SHP77 treated with DMSO at 0.1 percent for 48 hours (cell line): ENCODE measurements at places on chromosomes 6 and 20.

DNA sequence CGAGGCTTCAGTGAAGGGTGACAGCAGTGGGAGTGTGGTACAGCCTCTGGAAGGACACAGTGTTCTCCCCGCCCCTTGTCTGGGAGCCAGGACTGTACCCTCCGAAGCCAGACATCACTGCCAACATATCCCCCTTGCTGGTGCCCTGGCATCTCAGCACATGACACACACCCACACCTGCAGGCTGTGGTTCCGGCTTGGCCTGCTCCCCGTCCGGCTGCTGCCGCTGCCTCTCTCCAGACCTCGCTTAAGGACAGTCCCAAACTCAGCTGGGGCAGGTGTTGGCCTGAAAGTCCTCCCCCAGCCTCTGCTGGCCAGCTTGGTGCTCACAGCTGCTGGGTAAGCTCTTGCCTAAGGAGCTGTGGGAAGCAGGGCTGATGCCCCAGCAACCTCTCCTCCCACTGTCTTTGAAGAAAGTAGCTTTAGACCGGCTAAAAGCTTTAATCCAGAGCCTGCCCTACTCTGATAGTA, 7.0 kb downstream of the EMILIN3 start:
- DNase-seq = no peak

- DNase-seq = peak; percentile 21
Measured at GRCh38 chr6:157034436-157035230, 257.5 kb downstream of the ARID1B start.

DNA sequence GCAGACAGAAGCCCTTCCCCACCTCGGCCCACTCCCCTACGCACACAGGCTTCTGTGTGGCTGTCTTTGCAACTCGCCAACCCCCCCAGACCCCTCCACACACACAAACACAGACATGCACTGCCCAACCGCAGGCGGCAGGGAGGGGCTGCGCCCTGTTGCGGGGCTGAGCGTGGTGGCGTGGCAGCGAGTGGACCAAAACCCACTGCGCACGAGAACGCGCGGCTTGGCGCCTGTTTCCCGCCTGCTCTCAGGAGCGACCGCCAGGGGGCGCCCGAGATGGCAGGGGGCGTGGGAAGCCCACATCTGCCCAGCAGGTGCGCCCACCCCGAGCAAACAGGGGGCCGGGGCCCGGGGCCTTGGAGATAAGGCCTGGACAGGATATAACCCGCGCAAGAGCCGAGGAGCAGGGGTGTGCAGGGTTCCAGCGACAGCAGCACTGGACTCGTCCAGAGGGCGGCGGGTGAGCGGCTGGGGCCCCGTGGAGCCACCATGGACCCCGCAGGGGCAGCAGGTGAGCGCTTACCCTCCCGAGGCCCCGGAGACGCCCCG, at the start of gene RBPJL:
TSS of gene RBPJL (plus strand) at position 410 of the 552 bp plus-strand sequence. CDS start at position 493, 83 bp downstream.
- no peak for DNase-seq

- DNase-seq = no peak
Measured at GRCh38 chr6:137913434-137913833, 46.4 kb downstream of the TNFAIP3 start.

DNA sequence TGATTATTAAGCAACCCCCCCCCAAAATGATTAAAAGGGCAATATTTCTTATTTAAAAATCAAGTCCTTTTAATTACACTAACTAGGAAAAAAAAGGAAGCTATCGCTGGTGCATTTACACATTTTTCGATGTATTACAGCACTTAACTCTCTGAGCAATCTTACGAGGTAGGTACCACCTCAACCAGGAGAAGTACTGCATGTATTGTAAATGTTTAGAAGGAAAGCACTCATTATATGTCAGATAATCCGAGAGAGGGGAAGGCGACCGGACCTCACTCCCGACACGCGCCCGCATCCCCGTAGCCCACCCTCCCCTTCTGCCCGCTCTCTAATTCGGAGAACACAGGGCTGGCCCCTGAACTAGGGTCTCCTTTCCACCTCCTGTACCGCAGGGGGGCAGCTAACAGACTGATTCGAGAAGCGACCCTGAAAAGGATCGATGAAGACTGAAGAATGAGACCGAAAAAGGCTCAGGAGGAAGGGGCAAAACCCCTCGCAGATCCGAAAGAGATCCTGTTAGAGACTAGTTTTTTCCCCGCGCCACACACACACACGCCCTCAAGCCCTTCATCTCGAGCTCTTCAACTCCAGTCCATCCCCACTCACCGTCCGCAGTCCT, 337 bp downstream of the ESF1 start:
- DNase-seq = no peak

GRCh38 chr20:3900187-3900604, 11.0 kb downstream of the PANK2 start:
- DNase-seq = no peak

DNA sequence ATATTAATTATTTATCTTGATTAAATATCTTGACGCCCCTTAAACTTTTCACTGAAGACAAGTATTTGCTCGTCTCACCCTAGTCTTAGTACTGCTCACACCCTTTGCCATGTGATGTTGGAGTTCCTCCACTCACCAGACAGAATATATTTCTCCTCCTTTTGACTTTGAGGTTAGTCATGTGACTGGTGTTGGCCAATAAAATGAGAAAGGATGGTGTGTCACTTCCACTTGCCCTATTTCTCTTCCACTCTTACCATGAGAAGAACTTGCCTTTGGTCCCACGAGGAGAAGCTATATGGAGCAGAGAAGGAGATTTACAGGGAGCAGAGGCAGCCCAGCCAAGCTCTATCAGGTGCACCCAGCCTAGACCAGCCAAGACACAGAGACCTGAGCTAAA, 64.9 kb upstream of the TAB2 start:
- no peak for DNase-seq

- no peak for DNase-seq
Measured at GRCh38 chr6:31383149-31383548, 20.2 kb upstream of the MICA start.

DNA sequence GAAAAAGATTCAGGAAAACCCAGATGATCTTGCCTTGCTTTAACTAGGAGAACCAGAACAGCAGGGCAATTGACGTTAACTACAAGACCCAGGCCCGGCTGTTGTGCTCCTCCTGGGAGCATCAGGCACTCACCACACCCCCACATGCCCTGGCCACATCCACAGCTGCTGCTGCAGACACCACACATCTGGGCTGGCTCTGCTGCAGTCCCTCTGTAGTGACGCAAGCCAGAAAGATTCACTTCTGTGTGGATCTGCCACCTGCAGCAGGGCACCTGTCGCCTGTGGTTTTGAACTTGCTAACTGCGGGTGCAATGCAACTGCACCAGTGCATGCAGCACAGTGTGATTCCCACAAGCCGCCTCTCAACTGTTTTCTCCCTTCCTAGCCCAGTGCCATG, 228.8 kb downstream of the SYNDIG1 start:
- DNase-seq = no peak

GRCh38 chr20:62724692-62725595, 16.3 kb downstream of the NTSR1 start:
- no peak for DNase-seq

DNA sequence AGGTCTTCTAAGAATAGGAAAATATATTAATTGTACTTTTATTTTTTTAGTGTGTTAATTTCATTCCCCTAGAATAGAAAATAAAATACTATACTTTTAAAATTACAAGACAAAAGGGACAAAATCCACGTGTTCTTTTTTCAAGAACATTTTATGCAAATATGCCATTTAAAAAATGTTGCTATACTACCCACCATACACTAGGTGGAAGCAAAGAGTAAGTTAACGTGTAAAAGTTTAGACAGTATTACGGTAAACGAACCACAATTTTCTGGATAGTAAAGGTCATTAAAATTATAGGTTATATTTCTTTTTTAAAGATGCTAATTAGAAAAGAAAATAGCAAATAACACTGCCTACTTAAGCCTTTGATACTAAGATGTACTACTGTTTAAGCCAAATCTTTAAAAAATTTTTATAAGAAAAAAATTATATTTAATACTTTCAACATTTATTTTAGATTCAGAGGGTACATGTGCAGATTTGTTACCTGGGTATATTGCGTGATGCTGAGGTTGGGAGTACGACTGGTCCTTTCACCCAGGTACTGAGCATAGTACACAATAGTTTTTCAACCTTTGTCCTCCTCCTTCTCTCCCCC, 287.6 kb downstream of the PHF3 start:
- no peak for DNase-seq

DNA sequence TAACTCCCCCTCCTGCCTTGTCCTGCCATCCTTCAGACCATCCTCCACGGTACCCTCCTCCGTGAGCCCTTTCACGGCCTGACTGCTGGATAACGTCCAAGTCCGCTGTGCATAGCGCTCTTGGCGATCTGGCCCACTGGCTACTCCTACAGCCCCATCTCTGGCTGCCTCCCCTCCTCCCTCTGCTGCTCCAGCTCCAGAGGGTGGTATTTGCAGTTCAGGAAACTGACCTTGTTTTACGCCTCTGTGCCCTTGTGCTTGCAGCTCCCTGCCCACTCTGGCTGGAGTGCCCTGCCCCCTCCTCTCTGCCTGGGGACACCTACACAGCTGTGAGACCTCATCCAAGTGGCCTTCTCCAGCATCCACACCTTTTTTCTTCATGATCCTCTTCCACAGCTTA, 6.5 kb upstream of the RREB1 start:
- DNase-seq = peak; percentile 16

DNA sequence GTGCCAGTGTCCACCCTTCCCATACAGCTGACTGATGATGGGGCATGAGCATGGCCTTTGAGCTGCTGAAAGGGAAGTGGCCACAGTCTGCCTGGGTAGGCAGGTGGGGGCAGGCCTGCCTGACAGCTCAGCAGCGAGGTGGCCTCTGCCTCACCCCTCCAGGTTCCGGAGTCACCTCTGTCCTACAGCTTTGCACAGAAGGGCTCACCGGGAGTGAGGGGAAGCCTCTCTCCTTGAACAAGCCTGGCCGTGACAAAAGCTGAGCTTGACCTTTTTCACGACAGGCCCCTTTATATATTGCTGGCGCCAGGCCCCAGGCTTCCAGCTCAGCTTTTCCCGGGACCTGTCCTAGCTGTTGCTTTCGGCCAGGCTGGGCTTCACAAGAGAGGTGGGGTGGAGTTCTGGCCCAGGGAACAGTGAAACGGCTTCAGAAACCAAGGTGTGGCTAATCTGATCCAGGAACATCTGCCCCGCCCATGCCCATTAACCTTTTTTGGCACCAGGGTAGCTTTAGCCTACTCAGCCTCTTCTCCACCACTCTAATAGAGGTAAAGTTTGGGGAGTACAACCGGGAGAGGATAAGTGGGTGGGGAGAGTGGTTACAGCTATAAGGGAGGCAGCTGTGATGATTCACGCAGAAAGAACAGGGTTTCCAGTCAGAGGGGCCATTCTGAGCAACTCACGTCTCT, 42.9 kb downstream of the C6orf132 start:
- DNase-seq = no peak

DNA sequence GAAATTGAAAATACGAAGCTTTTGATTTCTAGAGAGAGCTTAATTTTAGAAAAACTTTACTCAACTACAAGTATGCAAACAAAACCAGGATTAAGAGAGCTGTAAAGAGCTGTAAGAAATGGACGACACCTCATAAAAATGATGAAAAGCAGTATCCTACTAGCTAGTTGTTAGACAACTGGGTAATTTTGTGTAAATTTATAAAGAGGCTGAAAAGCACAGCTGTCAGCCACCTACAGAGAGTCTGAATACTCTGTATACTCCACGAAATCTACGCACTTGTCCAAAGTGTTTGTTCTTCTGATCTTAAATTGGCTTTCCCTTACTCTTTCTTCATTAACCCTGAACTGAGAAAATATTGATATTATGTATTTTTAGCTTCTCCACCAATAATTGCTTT, 808.4 kb upstream of the EPHA7 start:
- no peak for DNase-seq

- no peak for DNase-seq
Measured at GRCh38 chr20:20395087-20395486, 27.2 kb downstream of the INSM1 start.

- DNase-seq = peak; percentile 38
Measured at GRCh38 chr20:23937303-23938117, 51.1 kb downstream of the GGTLC1 start.

DNA sequence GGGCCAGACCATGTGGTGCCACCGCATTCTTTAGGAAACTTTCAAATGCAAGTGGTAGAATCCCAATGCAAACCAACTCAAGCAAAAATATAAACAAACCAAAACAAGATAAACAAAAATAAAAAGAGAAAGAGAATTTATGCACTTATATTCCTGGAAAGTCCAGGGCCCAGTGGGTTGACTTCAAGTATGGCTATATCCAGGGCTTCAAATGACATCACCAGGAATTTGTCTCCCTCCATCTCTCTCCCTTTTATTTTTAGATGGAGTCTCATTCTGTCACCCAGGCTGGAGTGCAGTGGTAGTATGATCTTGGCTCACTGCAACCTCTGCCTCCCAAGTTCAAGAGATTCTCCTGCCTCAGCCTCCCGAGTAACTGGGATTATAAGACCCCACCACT, 56.1 kb upstream of the PNRC1 start:
- DNase-seq = no peak

DNA sequence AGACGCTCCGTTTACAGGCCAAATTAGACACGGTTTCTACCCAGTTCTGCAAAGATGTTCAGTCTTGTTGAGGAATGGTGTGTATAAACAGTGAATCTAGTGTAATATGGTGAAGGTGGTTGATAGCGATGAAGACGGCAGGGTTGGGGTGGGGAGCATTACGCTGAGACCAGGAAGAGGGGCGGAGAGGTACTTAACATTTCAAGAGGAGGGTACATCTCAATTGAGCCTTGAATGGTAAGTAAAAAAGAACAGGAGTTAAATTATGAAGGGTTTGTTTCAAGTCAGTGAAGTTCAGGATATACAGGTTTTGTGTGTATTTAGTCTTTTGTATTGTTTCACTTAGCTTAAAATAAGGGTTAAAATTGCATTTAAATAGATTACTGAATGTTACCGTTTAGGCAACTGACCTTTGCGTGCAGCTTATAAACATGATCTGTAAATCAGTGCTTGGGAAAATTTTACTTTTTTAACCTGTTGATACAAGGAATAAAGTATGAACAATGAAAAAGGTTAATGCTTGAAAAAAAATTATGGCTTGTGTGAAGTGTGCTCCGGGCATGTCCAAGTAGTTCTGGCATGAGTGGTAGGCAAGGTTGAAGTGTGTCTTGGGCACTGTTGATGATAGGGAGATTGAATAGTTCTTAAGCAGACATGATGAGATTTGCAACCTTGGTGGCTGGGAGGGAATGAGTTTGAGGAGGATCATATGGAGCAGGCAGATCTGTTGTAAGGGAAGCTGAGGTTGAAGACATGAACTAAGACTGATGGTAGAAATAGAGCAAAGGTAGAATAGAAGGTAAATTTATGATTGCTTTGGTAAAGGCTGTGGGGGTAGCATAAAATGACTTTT, 842 bp downstream of the POLR1C start:
- no peak for DNase-seq
